ENCODE measurements at places on chromosomes 7 and 10. TPM values are rescaled to one million over a fixed set of nuclear protein-coding genes. Genes with fewer than 3 reads are reported as not detected.

DNA sequence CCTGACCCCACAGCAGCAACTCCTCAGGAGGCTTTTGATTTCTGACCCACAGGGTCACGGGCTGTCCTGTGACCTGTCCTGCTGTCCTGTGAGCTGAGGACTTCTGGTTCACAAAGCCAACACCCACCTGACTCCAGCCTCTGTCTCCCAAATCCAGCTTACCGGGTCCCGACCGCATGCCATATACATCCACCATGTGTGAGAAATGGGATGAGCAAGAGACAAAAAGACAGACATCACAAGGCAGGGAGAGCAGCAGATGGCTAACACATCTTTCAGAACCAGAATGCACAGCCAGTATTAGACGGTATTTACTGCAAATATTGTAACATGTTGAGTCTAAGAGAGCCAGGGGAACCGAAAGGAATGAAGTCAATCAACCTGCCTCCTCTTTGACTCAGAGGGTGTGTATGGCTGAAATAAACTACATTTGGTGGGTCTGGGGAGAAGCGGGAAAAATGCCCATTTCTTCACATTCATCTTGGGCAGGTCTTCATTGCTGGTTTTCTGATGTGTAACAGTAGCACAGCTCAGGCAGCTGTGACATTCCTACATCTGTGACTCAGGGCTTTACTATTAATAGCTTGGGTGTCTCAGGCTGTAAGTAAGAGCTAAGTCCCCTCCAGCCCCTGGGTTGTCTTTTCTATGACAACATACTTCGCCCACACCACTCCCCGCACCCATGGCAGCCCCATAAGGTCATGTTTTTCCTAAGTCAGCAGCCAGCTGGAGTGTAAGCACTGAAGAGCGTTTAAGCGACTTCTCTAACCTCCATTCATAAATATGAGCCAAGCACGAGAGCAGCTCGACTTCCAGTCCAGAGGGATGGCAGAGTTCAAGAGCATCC, 25.0 kb downstream of the ABLIM1 start:
- DNase-seq, result no peak

- DNase-seq, result no peak
These were observed 213.2 kb downstream of the CCDC3 start for GRCh38 chr10:12788277-12788676.

DNA sequence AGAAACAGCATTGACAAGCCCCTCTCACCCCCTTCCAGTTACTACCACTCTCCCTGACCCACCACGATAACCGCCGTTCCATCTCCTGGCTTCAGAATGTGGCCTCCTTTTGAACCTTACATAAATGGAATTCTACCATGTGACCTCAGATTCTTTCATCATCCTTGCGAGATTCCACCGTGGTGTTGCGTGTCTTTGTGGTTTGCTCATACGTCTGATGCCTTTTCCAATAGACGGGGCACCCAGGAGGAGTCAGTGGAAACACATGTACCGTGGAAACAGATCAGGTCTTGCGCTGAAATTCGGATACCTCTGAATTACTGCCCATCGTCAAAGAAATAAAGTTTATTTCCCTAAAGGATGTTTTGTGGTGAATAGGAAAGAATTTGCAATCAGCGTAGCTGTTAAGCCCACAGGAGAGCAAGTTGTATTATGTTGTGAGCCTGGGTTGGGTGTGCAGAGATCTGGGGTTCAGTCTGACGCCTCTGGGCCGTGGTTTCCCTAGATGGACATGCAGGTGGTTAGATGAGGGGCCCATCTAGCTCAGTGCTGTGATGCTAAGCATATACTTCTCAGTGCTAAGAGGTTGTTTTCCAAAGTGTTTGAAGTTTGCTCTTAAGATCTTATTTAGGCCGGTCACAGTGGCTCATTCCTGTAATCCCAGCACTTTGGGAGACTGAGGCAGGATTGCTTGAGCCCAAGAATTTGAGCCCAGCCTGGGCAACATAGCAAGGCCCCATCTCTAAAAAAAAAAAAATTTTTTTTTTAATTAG, 29.1 kb downstream of the GTF2IRD1 start:
- DNase-seq, result no peak

Gene SLC18A3
- not detected for total RNA-seq

- no peak for DNase-seq
These were observed 275.7 kb downstream of the GPR37 start for GRCh38 chr7:124489925-124490324.

Data from upper lobe of right lung (tissue), 1 donor.